ENCODE measurements at places on chromosomes 2 and 18. TPM values are rescaled to one million over a fixed set of nuclear protein-coding genes. Genes with fewer than 3 reads are reported as not detected.

GRCh38 chr2:20569464-20570223, 81.3 kb downstream of the HS1BP3 start:
- DNase-seq: no peak

DNA sequence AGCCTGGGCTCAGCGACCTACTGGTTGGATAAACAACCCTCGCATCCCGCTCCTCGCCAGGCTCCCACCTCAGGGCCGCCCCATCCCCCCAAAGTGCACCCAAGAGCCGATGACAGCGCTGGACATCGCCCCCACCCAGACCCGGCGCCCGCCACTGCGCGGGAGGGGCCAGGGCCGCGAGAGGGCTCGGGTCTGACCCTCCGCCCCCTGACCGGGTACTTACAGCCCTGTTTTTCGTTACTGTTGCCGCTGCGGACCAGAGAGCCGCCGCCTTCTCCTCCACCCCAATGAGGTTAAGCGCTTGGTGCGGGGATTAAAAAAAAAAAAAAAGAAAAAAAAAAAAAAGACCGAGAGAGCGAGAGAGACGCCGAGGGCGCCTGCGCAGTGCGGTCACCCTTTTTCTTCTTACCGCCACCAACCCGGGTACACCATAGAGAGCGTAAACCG, at the start of gene CLASP1:
Gene CLASP1, minus strand, starts transcription at position 314 of the 447 bp plus-strand sequence. CDS start 43,567 bp downstream, outside the sequence.
- DNase-seq: no peak

DNA sequence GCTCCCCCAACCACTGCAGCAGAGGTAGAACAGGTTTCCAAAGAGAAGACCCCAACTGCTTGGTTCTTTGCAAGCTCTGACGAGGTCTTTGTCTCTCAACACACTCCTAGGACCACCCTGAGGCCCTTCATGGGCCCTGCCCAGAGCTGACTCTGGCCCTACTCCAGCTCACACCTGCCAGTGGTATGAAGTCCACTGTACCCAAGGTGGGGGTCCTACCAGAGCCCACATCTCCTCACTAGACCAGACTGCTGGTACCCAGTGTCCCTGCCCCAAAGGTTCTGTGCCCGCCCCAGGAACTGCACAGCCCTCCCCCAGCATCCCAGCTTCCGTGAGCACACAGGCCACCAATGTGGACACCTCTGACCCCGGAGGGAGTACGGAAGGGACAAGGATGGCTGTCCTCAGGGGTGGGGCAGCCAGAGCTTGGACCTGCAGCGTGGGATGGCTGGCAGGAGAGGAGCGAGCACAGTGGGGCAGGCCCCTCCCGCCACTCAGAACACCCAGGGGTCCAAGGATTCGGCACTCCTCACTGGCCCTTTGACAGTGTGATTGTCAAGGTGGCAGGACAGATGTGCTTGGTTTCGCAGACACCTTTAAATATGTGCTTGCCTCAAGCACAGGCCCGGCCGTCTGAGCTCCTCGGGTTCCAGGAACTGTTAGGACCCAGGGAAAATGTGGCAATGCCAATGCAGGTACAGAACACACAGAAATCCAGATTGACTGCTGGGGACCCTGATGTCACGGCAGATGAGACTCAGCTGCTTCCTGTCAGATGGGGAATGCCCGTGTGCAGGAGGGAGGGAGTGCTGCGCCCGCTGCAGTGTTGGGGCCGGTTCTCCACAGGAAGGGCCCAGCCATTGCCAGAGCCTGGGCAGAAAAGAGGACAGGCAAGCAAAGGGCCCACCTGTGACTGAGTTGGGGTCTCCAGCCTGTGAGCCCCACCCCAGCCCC, 51.2 kb downstream of the MTERF4 start:
- DNase-seq: no peak

The SLC9A4 gene
- total RNA-seq: 0.10 TPM

The ASPRV1 gene
- 0.62 TPM for total RNA-seq

Measured in tongue (tissue), 3 donors.